Left hindlimb (tissue), 1 donor: ENCODE measurements at places on chromosomes 12 and 14.

DNA sequence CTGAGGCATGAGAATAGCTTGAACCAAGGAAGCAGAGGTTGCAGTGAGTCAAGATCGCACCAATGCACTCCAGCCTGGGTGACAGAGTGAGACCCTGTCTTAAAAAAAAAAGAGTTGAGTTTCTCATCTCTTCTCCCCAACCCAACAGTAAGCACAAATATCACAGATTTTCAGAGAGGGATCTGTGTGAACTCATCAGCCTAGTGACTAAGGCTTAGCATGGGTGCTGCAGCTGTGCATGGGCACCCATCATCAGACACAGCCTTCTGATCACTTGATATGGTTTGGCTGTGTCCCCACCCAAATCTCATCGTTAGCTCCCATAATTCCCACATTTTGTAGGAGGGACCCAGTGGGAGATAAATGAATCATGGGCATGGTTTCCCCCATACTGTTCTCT lies 298.9 kb downstream of the PCNX1 start:
- no peak for DNase-seq

DNA sequence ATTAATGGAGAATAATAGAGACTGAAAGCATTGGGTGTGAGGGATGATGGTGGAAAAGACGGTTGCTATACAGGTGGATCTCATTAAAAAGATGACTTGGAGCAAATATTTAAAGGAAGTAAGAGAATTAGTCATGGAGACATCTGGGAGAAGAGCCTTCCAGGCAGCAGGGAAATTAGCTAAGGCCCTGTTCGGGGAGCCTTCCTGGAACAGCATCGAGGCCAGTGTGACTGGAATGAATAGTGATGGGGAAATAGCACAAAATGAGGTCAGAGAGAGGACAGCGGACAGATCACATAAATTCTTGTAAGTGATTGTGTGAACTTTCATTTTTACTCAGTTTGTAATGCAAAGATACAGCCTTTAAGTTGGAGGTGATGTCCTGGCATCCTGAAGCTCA lies 842.3 kb downstream of the SLC6A15 start:
- peak; percentile 77 for DNase-seq

GRCh38 chr12:109678719-109679118 lies 34.9 kb upstream of the FAM222A start:
- no peak for DNase-seq

DNA sequence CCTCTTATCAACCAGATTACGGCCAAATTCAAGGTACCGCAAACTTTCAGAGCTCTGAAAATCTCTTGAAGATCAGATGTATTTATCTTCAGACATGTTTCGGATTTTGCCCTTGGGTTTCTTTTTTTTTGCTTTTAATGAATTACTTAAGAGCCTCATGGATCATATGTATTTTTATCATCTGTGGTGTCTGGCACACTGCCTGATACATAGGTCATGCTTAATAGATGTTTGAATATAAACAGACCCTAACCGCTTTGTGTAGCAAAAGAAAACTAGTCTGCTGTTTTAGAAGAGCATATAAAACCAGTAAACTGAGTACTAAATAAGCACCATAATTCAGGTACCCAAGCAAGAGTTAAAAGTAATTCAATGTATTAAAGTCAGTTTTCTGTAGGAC lies 20.1 kb upstream of the TBK1 start:
- no peak for DNase-seq

DNA sequence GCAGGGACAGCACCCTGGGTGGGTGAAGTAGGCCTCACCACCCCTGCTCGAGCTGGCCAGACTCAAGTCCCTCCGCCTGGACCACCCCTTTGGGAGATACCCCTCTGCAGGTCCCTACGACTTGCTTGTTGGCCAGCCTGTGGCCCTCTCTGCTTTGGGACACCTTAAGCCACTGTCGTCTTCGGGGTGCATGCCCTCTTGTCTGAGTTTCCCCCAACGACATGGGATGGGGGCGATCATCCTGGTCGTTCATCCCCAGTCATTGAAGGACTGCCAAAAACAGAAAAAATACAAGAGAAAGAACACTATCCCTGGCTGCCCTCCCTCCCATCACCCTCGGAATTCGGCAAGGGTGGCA lies 151.1 kb downstream of the DPF3 start:
- no peak for DNase-seq

DNA sequence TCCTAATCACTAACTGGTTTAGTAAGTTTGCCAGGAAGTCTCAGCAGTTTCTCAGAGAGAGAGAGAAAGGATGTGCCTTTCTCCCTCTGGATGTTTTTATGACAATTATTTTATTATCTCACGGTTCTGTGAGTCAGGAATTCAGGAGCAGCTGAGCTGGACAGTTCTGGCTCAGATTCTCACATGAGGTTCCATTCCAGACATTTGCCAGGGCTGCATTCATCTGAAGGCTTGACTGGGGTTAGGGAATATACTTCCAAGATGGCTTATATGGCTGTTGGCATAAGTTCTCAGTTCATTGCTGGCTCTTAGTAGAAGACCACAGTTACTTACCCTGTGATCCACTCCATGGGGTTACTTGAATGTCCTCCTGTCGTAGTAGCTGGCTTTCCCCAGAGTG lies 101.2 kb upstream of the ATF7IP start:
- no peak for DNase-seq

DNA sequence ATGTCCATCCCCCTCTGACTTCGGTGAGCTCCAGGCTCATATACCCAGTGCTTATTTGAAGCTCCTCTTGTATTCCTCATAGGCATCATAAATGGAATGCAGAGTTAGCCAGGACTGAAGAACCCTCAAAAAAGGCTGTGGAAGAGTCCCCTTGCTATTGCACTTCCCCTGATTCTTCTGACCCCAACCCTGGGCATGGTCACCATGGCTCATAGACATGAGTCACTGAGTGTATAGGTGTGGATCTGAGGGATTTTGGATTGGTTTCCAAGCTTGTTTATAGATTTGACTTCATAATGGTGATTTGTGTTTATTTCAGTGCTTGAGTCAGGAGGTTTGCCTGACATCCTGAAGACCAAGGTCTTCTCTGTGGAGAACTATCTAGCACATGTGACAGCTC lies 98.4 kb upstream of the SLC38A2 start:
- no peak for DNase-seq

DNA sequence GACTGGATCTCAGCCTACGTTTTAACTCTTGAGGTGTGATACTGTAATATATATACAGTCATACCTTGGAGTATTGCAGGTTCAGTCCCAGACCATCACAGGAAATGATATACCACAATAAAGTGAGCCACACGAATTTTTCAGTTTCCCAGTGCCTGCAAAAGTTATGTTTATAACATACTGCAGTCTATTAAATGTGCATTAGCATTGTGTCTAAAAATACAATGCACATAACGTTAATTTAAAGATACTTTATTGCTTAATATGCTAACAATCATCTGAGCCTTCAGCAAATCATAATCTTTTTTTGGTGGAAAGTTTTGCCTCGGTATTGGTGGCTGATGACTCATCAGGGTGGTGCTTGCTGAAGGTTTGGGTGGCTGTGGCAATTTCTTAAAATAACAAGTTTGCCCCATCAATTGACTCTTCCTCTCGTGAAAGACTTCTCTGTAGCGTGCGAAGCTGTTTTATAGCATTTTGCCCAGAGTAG lies 18.9 kb downstream of the PYROXD1 start:
- no peak for DNase-seq
